Hematopoietic multipotent progenitor cell treated with erythropoietin and hydrocortisone succinate and interleukin-3 and kit ligand, for 17 days (in vitro differentiated cells): ENCODE measurements at places on chromosomes 3 and 15.

GRCh38 chr15:96460106-96460505 is 129.6 kb downstream of the NR2F2 start:
- no peak for DNase-seq

DNA sequence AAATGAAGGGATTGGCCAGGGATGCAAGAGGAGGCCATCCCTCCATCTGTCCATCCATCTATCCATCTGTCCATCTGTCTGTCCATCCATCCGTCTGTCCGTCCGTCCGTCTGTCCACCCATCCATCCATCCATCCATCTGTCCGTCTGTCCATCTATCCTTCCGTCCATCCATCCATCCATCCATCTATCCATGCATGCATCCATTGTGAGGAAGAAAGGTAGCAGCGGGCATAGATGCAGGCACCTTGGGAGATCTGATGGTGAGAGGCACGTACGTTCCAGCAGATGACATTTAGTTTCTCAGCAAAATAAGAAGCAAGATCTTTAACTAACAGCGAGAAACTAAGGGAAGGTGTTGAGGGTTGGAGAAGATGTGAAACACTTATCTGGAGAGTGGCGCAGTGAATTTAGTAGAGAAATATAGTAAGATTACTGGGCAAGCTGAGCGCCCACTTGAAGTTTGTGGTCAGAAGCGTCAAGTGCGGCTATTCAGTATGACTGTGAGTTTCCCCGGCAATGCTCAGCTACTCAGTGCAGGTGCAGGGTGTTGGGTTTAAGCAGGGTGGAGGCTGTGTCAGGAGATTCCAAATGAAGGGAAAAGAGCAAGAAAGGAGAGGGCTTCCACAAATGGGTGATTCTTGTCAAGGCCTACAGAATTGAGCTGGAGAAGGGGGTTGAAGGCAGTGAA is 22.4 kb upstream of the SRP14 start:
- DNase-seq: no peak

DNA sequence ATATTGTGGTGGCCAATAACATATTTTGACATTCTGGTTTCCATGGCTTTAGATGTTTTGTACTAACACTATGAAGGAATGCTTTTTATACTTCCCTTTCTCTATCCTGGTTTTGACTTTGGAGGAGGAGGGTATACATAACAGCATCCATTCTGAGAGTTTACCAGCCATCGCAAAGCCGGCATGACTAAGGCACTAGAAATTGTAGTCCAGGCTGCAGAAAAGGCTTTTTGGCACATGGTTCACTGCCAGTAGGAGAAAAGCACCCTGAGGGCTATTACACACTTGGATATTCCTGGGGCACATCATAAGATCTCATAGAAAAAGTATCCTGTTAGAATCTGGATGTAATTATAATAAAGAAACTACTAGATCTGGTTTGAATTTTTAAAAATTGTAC is 101.8 kb downstream of the STT3B start:
- DNase-seq: no peak

DNA sequence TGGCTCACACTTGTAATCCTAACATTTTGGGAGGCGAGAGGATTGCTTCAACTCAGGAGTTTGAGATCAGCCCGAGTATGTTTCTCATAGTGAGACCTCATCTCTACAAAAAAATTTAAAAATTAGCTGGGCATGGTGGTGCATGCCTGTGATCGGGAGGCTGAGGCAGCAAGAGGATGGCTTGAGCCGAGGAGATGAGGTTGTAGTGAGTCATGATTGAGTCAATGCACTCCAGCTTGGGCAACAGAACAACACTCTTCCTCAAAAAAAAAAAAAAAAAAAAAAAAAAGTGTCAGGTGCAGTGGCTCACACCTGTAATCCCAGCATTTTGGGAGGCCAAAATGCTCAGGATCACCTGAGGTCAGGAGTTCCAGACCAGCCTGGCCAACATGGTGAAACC is 2.4 kb downstream of the RPL39L start:
- DNase-seq: no peak

- no peak for DNase-seq
These were observed 78.5 kb upstream of the PRR20G start for GRCh38 chr3:127366383-127366782.

DNA sequence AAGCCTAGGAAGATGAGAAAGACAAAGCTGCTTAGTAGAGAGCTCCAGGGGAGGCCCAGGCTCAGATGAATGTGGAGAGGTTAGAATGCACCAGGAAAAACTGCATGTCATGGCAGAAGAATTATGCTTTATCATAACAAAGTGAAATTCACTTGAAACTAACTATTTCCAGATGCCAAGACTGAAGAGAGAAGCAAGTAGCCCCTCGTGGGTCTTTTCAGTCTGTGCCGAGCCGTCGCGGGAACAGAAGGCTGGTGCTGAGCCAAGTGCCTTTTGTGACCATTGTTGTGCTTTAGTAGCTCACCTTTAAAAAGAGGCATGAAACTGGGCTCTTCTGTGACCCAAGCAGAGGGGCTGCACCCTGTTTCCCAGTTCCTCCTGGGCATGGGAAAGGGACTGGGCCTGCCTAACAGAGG is 73.2 kb downstream of the CHDH start:
- DNase-seq: no peak

- no peak for DNase-seq
These were observed 181.8 kb downstream of the MAGI1 start for GRCh38 chr3:65856907-65857306.

DNA sequence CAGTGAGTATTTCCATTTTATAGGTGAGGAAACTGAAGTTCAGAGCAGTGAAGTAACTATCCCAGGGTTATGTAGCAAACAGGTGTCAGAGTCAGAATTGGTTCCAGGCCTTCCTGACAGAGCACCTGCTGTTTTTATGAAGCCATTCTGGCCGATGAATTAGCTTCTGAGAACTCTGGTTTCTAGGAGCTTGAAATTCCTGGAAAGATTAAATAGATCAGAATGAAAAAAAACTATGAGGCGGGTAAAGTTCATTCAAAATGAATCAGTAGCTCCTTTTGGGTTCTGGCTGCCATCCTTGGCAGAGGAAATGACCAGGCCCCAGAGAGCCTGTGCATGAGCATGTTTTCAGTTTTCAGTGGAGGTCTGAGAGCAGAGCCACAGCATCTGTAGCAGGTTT is 59.3 kb upstream of the CFAP161 start:
- DNase-seq: no peak

- no peak for DNase-seq
These were observed 100.7 kb downstream of the TIGIT start for GRCh38 chr3:114394551-114394950.

GRCh38 chr15:89452330-89452836 is 44.0 kb downstream of the RHCG start:
- DNase-seq: no peak

- DNase-seq: no peak
These were observed 10.5 kb downstream of the EBLN2 start for GRCh38 chr3:73071952-73072351.

GRCh38 chr3:76047368-76047767 is 262.0 kb upstream of the ZNF717 start:
- no peak for DNase-seq

- no peak for DNase-seq
These were observed 1.2 kb upstream of the ZBED2 start for GRCh38 chr3:111596328-111596727.

- DNase-seq: no peak
These were observed 15.2 kb downstream of the TRNT1 start for GRCh38 chr3:3141939-3142338.

DNA sequence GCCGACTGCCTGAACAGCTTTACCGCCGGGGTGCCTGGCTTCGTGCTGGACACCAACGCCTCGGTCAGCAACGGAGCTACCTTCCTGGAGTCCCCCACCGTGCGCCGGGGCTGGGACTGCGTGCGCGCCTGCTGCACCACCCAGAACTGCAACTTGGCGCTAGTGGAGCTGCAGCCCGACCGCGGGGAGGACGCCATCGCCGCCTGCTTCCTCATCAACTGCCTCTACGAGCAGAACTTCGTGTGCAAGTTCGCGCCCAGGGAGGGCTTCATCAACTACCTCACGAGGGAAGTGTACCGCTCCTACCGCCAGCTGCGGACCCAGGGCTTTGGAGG is 815 bp downstream of the SPINT1 start:
- no peak for DNase-seq

DNA sequence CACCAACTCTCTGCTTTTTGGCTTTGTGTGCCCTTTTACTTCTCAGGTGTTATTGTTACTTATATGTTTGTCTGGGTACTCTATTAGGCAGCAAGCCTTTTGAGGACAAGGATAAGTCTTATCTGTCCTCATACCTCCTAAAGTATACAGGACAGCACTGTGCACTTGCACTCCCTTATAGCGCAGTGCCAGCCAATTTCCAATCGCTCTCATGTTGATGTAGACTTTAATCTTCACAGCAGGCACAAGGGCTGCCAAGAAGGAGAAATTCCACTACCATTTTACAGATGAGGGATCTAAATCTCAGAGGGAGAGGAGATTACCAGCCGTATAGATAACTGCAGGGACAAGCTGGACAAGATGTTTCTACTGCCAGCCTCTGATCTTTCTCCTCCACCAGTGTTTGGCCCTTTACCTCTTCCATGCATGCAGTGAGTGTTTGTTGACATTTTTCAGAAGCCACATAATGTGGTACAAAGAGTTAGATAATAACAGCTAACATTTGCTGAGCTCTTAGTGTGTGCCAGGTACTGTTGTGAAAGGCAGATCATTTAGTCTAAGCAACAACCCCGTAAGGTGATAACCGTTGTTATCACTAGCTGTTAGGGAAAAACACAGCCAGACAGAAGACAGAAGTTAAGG is 30.1 kb downstream of the SST start:
- DNase-seq: no peak

- no peak for DNase-seq
These were observed 4.6 kb downstream of the ALAS1 start for GRCh38 chr3:52202384-52203077.

DNA sequence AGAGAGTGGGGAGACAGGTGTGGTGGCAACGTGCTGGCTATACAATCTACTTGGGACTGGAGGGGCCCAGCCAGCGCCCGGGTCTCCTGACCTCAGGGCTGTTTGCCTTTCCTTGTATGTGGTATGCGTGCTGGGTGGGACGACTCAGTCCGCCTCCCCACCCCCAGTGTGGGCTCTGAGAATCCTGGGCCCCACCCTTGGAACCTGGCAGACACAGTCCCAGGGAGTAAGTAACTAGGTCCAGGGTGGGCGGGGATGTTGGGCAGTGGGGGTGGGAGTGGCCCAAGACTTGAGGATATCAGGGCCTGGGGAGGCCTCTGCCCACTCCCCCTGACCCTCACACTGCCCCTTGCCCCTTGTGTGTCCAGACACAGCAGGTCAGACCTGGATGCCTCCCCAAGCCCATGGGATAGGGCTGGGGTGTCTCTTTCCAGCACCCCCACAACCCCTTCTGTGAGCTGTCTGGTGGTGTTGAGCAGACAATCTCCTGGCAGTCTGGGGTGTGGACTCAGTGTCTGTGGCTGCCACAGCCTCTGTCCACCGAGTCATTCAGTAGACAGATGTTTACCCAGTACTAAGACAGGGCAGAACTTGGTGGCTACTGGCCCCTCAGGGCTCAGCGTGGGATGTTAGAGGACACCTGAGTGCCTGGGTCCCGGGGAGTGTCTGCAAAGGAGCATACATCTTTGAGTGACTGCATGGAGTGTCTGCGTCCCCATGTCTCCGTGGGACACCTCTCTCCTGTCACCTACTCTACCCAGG is 1.3 kb downstream of the CHST13 start:
- no peak for DNase-seq

DNA sequence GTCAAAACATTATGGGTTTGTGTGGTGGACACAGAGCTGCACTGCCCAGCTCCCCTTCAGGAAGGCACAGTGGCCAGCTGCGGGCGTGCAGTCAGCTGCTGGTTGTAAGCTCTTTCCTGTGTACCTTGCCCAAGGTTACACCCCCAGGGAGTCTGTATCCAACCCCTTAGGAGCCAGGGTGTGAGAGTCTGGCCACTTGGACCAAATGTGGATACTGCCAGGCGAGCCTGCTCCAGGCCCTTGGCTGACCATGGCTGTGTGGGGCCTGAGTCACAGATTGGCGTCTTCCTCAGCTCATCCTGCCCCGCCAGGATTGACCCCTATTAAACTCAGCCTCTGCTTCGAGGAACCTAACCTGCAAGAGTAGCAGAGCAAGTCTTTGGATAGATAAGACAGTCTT is 56.9 kb downstream of the ABHD5 start:
- DNase-seq: no peak

- no peak for DNase-seq
These were observed 54.6 kb downstream of the SST start for GRCh38 chr3:187615630-187616029.

DNA sequence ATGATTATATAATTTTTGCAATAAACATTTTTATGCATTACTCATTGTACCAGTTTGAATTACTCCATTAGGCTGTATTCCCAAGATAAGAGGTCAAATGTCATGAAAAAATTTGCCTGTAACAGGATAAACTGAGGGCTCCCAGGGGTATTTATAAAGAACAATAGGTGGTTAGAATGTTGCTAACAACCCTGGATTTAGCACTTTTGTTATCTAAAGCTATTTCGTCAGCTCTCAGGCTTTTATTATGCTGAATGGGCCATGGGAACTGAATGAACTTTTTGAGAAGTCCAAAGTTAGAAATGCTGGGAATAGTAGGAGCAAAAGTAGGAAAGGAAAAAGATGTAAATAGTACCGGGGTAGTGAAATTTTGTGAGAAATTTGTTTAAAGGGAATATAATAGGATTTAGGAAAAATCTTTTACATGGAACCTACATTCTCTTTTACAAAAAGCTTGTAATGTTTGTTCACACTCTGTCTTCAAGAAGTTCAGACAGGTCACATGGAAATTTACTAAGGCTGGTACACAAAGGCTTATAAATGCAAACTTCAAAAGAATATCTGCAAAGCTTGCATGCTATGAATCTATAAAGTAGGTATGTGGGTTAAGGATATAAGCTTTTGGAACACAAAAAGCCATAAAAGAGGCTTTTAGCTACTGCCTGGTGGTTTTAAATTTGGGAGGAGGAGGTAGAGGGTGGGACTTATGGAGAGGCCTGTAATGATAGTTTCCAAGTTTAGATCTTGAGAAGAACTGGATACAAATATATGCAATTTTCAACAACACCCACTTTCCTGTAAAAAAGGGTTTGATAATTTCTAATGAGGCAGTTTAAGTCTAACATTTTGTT is 445.8 kb upstream of the NAALADL2 start:
- no peak for DNase-seq
